Retina (tissue), 1 donor: ENCODE measurements at places on chromosomes 11 and 22.

- no peak for DNase-seq
These were observed 34.9 kb downstream of the SCUBE1 start for GRCh38 chr22:43308060-43308830.

DNA sequence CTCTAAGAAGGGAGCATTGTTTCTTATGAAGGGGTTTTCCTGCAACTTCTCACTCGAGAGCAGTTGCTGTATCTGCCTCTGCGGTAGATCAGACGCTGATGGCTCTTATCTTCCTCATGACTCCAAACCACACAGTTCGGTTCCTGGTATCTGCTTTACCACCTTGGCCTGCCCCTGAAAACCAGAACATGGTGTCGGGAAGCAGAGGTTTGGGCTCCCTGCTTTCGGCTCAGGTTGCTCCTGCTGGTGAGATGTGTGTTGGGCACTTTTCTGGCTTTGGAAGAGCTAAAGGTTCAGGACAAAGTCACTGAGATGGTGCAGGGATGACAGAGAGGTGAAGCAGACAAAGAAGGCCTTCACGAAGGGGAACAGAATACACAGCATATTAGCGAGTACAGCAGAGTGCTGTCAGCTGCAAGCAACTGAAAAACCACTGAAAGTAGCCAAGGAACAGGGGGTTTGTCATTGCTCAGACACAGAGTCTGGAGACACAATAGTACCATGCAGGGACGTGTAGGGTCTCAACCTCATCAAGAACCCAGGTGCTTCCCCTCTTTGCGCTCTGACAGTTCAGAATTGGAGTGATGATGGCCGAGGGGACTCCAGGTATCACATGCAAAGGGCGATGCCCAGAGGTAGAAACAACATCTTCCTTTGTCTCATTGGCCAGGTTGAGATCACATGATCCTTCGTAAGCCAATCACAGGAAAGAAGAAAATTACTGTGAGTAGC is 11.9 kb upstream of the CSF2RB start:
- no peak for DNase-seq

GRCh38 chr11:68275721-68276507 is 4.1 kb upstream of the C11orf24 start:
- DNase-seq: no peak

DNA sequence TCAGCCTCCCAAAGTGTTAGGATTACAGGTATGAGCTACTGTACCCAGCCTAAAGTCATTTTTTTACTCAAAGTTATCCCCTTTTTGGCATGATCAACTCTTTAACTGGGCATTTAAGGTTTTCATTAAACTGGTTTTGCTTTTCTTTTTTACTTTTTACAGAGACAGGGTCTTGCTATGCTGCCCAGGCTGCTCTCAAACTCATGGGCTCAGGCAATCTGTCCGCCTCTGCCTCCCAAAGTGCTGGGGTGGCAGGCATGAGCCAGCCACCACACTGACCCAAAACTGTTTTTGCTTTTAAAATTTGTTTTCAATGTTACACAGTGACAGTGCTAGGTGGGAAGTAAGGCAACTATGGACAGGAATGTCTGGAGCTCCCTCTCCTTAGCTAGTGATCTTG is 3.9 kb upstream of the ZBED5 start:
- DNase-seq: no peak

DNA sequence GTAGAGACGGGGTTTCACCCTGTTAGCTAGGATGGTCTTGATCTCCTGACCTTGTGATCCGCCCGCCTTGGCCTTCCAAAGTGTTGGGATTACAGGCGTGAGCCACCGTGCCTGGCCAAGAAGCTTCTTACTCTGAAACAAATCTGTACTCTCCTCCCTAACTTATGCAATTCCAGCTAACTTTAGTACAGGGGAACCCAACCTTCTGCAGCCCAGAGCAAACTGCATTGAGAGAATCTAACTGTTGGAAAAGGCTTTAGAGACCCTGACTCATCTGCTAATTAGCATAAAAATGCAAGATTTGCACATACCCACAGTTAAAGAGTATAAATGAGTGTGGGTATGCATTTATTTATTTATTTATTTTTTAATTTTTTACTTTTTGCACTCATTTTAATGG is 64.8 kb downstream of the APOL5 start:
- DNase-seq: no peak

- DNase-seq: no peak
These were observed 30.2 kb downstream of the OSBPL5 start for GRCh38 chr11:3134651-3135480.

DNA sequence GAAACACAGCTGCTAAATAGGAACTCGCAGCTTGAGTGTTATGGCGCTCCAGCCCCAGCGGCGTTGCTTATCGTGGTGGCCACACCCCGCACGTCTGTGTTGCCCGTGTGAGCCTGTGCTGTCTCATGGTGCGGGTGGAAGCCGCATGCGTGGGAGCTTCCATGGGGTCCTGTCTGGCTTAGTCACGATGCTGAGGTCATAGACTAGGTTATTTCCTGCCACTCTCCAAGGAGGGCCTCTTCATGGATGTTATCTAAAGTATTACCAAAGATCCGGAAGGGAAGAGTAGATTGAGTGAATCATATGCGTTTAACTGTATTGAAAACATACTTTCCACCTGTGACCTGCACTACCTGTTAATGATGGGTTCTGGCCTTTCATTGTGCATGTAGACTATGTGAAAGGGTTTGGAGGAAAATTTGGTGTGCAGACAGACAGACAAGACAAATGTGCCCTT is 21.7 kb downstream of the CTTN start:
- no peak for DNase-seq

GRCh38 chr11:128506999-128507611 is 80.3 kb downstream of the ETS1 start:
- DNase-seq: no peak

DNA sequence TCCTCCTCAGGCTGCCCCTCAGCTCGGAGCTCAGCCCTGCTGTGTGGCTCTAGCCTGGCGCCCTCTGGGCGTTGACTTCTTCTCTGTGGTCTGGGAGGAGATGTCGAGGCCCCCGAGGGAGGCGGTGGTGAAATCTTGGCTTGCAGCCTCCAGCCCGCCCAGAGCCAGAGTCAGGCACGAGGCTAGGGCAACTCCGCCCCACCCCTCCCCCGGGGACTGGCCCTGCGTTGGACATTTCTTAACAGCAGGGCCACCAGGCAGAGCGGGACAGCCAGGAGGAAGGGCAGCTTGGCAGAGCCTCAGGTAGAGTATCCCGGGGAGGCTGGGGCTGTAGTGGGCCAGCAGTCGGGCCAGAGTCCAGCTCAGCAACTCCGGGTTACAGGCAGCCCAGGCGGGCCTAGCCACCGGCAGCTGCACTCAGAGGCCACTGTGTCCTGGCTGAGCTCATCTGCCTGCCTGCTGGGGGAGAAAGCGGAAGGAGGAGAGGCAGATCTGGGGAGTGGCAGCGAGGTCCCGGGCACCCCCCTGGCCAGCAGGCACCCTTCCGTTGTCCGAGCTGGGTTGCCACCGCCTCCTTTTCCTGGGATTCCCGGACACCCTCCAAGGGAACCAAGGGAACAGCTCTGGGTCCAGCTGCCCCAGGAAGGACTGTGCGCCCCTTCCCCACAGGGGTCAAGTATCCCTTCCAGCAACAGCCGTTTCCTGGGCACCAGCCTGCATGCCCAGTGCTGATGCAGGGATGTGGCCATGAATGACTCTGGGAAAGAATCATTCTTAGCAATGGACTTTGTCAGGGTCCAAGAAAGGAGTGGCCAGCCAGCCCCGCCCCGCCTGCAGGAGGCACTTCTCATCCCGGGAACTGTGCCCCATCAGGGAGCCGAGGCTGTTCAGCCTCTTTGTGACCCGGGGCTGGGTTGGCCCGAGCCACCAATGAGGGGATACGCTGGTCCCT is at the start of gene ALDH3B1:
Gene ALDH3B1 (plus strand): TSS at position 238 of the 952 bp plus-strand sequence. CDS start 4,971 bp downstream, outside the sequence.
- no peak for DNase-seq

- DNase-seq: no peak
These were observed 42.1 kb upstream of the SEZ6L start for GRCh38 chr22:26127126-26127525.

GRCh38 chr22:20619045-20619892 is 111.9 kb downstream of the MED15 start:
- DNase-seq: no peak

DNA sequence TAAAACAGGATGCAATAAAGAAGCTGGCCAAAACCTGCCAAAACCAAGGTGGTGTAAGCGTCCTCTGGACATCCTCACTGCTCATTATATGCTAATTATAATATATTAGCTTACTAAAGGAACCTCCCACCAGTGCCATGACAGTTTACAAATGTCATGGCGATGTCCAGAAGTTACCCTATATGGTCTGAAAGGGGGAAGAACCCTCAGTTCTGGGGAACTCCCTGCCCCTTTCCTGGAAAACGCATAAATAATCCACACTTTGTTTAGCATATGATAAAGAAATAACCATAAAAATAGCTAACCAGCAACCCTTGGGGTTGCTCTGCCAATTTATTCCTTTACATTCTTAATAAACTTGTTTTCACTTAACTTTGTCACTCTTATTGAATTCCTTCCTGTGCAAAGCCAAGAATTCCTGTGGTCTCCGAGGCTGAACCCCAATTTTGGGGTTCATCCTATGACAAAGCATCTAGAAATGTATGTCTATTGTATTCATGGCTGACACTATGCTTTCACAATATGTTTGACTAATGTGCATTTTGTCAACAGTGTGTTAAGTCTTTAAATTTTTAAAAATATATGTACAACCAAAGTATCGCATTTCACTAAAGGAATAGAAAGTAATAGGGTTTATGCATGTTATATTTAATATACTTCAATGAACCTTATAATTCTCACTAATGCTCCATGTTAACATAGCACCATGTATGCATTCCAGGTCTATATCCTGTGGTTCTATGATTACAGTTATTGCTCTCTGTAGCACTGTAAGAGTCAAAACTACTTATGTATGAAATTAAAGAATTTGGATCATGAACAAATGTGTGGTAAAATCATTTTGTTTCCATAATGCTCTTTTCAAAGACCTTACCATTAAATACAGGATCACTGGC is 25.1 kb downstream of the LGR4 start:
- DNase-seq: no peak

GRCh38 chr11:94766713-94767206 is 1.4 kb upstream of the AMOTL1 start:
- no peak for DNase-seq

- no peak for DNase-seq
These were observed 63.3 kb upstream of the PPP6R3 start for GRCh38 chr11:68397256-68397655.

DNA sequence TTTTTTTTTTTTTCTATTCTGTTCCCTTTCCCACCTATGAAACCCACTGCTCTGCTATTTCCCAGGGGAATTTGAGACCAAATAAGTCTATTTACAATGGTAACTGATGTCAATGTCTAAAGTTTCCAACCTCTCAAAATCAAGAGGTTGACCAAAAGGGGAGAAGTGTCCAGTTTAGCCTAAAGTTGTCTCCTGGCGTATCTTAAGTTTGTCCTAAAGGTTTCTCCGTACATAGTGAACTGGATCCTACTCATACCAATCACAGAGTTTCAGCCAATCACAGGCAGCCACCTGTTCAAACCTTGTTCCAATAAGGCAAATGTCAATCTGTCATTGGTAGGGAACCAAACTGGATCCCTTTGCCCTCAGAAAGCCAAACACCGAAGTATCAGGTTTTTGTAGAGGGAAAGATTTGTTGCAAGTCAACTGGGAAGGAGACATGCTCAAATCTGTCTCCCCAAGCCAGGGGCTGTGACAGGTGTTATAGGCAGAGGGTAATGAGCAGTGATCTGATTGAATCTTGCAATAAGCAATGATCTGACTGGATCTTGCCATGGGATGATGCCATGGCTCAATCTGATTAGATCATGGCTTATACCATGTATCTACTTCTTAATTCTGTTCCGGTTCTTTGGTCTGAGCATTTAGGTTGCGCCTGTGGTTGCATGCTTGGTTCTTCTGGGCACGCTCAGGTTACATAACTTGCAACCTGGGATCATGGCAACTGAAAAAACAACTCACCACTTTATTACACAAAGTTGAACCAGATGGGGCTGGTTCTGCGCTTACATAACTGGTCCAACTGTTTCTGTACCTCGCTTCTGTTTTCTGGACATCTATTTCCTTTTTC is 1.1 kb upstream of the VPS37C start:
- DNase-seq: no peak

DNA sequence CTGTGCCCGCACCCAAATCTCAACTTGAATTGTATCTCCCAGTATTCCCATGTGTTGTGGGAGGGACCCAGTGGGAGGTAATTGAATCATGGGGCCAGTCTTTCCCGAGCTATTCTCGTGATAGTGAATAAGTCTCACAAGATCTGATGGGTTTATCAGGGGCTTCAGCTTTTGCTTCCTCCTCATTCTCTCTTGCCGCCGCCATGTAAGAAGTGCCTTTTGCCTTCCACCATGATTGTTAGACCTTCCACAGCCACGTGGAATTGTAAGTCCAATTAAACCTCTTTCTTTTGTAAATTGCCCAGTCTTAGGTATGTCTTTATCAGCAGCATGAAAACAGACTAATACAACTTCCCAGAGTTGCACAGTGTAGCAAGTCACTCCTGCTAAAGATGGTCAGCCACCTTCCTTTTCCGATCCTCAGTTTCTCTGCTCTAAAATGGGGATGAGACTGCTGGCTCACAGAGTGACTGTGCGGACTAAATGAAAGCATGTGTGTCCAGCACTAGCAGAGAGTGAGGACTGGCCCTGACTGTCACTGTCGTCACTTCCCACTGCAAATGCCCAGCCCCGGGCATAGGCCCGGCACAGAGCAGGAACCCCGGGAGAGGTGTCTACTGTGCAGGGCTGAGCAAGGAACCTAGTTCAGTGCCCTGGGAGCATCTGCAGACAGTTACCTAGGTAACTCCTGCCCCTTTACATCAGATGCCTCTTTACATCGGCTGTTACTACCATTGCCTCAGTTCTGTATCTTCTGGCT is 9.5 kb downstream of the TSKU start:
- no peak for DNase-seq

DNA sequence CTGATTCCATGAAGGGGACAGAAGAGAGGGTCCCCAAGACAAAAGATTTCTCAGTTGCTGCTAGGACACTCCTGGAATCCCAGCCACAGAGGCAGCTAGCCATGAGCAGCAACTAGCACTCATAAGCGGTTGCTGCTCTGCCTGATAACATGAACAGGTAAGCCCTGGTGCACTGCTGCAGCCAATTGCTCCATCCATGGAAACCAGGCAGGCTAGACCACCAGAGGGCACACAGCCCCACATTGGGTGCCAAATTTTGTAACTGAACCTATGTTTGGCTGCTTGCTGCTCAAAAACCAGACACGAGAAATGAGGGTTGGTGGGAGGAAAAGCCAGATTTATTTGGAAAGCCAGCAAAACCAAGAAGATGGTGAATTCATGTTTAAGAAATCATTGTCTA is 21.9 kb upstream of the QSER1 start:
- no peak for DNase-seq

- no peak for DNase-seq
These were observed 31.0 kb upstream of the FGF19 start for GRCh38 chr11:69734841-69735240.

DNA sequence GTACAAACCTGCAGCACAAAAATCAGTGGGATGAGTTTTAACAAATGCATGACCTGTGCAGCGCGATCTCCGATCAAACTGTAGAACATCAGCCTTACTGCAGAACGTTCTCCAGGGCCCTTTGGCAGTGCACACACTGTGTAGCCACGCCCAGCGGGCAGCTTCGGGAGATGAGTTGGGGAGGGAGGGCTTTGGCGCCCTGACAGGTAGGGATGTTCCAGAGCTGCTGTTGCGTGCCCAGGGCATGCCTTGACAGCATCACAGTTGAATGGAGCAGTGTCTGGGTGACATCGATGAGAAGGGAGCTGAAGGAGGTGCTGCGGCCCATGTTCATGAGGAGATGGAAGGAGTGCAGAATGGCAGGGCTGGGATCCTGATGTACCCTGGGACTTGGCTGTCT is 80.2 kb downstream of the TBC1D22A start:
- no peak for DNase-seq

- DNase-seq: peak; percentile 8
These were observed 26.7 kb downstream of the SERGEF start for GRCh38 chr11:17986007-17986710.

- no peak for DNase-seq
These were observed 208.0 kb downstream of the CASP12 start for GRCh38 chr11:104690241-104690640.
